Thoracic aorta (tissue), 2 donors: ENCODE measurements at places on chromosomes 7 and 10.

DNA sequence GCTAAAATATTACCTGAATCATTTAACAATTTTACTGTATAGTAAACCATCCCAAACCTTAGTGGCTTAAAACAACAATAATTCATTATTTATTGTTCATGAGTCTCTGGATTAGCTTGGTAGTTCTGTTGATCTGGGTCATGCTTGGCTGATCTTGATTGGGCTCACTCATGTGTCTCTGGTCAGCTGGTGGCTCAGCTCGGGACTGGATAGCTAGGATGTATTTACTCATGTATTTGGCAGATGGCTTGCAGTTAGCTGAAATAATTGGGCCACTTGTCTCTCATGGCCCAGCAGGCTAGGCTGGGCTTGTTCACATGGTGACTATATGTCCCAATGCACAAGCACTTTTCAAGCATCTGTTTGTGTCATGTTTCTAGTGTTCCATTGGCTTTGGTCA is 262.8 kb downstream of the BBS9 start:
- no peak for DNase-seq
- H3K4me3 ChIP-seq = no peak overlapping the region
- H3K4me1 ChIP-seq = no peaks in the 10 kb centered on the region

DNA sequence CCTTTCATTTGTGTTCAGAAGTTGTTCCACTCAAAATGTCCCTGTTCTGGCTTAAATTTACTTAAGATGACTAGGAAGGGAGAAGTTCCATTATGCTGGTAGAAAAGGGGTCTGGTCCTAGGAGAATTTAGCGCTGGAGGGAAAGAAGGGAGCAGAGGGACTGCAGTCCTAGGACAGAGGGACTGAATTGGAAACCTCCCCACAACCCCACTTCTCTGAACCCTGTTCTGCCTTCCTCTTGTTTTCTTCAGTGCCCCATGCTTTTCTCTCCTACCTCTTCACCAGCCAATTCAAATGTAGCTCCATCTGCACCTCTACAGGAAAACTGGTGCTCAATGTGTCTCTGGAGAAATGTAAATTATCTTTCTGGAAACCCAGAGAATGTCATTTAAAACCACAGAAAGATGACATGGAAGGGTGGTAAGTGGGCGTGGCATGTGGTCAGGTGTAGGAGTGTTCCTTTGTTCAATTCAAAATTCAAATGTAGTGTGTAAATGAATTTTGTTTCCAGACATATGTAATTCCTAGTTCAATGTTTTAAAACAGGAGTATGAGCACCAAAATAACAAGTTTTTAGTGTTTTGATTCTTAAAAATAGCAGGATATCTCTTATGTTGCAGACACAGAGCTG is 24.0 kb upstream of the RHOBTB1 start:
- no peak overlapping the region for H3K27ac ChIP-seq
- DNase-seq = no peak
- no peak overlapping the region for H3K4me3 ChIP-seq

DNA sequence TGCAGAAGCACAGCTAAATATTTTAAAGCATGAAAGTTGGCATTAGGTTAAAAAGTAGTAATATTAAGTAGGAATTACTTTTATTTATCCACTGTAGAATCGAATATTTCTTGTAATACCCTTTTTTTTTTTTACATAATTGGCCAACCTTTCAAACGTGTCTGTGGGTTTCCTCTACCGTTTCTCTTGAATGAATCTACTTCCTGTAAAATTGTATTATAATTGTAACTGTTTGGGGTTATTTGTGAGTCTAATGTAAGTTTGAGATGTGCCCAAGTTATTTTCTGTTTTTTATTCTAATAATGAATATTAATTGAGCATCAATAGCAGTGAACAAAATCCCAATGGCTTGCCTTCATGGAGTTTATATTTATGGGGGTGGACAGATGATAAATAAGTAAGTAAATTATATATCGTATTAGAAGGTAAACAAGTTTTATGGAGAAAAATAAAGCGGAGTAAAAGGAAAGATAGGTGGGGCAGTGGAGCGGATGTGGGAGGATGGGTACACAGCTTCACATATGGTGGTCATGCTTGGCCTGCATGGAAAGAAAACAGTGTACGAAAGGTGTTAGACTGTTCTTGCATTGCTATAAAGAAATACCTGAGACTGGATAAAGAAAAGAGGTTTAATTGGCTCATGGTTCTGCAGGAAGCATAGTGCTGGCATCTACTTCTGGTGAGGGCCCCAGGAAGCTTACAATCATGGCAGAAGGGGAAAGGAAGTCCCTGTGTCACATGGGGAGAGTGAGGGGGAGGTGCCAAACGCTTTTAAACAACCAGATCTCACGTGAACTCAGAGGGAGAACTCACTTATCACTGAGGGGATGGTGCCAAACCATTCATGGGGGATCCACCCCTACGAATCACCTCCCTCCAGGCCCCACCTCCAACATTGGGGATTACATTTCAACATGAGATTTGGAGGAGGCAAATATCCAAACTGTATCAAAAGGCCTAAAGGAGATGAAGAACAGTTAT is 5.4 kb downstream of the TSPAN13 start:
- no peak overlapping the region for H3K4me3 ChIP-seq
- no peaks in the 10 kb centered on the region for H3K4me1 ChIP-seq
- no peak for DNase-seq
- H3K27ac ChIP-seq = no peak overlapping the region
- no peaks in the 10 kb centered on the region for H3K27me3 ChIP-seq

GRCh38 chr7:138429577-138430250 is 30.3 kb upstream of the TRIM24 start:
- no peak for DNase-seq
- no peaks in the 10 kb centered on the region for H3K36me3 ChIP-seq
- H3K27me3 ChIP-seq = no peaks in the 10 kb centered on the region
- H3K4me3 ChIP-seq = no peak overlapping the region
- no peaks in the 10 kb centered on the region for H3K4me1 ChIP-seq

DNA sequence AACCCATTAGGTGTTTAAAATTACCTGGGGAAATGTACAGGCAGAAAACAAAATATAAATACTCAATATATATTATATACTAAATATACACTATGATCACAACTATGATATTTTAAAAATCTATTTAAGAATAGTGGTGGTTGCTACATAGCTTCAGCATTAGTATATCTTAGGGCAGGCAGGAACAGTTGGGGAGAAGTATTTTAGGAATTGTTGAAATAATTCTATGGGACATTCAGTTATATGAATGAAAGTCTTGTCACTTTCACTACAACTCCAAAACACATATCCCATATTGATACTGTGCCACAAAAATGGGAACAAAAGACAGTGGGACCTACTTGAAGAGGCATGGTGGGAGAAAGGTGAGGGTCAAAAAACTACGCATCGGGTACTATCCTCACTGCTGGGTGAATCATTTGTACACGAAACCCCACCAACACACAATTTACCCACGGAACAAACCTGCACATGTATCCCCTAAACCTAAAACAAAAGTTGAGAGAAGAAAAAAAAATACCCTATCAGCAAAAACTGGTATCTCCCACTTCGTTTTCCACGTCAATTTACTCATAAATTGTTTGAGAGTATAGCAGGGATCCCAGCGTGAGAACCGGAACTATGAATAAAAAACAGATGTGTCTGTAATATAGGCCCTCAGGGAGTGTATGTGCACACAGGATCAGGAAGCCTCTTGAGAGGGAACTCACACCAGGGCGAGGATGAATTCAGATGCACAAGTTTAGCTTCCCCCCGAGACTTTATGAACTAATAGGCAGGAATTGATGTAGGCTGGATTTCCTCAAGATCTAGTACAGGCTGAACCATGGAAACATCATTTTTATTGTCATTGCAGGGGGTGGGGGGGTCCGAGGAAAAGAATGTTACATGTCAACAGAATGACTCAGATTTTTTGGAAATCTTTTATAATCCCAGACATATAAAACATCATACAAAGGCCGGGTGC is 16.2 kb downstream of the SLC16A12 start:
- DNase-seq = no peak
- no peaks in the 10 kb centered on the region for H3K36me3 ChIP-seq
- H3K4me1 ChIP-seq = peaks cover 23% of the 10 kb centered on the region
- no peaks in the 10 kb centered on the region for H3K27me3 ChIP-seq

DNA sequence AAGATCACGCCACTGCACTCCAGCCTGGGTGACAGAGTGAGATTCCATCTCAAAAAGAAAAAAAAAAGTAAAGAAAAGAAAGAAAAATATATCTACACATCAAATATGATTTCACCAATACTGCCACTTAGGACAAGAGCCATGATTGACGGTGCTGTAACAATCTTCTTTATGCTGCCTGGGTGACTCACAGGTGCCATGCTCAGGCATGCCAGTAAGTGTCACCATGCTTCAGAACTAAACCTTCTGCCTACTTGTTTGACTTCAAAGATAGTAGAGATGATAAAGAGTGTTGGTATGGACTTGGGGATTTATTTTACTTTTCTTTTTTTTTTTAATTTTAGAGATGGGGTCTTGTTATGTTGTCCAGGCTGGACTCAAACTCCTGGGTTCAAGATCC is 33.6 kb upstream of the DNMBP start:
- no peak overlapping the region for H3K4me3 ChIP-seq
- H3K27me3 ChIP-seq = no peaks in the 10 kb centered on the region
- H3K27ac ChIP-seq = no peak overlapping the region
- DNase-seq = no peak
- no peaks in the 10 kb centered on the region for H3K4me1 ChIP-seq
- no peaks in the 10 kb centered on the region for H3K36me3 ChIP-seq

GRCh38 chr7:5557920-5558401 is 134.3 kb upstream of the TNRC18 start:
- no peak for DNase-seq
- H3K27ac ChIP-seq = peak overlapping the region; percentile 99
- H3K4me3 ChIP-seq = peak overlapping the region; percentile 93
- no peaks in the 10 kb centered on the region for H3K36me3 ChIP-seq

DNA sequence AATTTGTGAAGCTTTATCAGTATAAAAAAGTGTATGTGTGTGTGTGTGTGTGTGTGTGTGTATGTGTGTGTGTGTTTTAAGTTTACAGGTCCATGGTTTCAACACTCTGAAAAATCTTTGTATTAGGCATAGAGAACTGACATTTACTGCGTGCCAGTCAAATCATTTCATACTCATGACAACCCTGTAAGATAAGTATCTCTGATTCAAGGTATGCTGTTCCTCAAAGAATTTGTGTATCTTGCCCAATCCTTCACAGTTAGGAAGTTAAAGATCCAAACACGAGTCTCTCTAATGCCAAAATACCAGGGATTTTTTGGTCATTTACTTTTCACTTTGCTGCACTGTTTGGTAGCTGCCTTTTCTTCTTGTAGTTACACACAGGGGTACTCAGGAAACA is 1121.3 kb upstream of the AUTS2 start:
- no peak overlapping the region for H3K27ac ChIP-seq
- H3K4me1 ChIP-seq = no peaks in the 10 kb centered on the region
- H3K4me3 ChIP-seq = no peak overlapping the region
